T47D (cell line): ENCODE measurements at places on chromosomes 13 and 19.

DNA sequence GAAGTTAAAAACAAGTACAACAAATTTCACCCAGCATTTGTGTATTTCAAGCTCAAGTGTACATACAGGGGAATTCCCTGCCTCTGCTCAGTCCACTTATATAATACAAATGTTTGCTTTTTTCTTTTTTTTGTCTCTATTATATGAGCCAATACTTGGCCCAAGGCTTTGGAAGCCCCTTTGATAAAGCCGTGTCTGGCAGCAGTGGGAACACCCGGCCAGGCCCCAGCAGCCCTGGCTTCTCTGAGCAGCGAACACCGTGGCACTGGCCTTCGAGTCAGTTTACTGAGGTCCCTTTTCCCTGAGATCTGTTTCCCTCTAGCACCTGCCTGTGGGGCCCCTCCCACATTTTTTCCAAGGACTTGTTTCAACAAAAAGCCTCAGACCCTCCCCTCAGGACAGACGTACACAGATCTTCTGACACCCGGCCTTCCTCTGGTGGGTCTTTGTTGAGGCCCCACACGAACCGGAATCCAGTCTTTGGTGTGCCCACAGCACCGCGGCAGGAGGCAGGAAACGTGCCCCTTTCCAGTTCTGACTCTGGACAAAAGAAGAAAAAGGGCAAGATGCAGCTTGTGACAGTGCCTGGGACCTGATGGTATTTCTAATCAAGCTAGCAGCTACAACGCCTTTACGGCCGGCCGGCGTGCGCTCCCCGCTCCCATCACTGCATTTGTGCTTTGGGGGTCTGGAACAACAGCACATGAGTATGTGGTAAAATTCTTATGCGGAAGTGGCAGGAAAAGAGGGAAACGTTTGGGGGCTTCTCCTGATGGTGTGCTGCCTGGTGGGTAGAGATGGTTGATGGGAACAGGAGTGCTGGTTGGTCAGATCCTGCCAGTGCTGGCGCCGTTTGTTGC, 13.8 kb downstream of the SIPA1L3 start:
- no peak for DNase-seq

- DNase-seq: no peak
Measured at GRCh38 chr19:56900573-56901097, 60.1 kb upstream of the PEG3 start.

DNA sequence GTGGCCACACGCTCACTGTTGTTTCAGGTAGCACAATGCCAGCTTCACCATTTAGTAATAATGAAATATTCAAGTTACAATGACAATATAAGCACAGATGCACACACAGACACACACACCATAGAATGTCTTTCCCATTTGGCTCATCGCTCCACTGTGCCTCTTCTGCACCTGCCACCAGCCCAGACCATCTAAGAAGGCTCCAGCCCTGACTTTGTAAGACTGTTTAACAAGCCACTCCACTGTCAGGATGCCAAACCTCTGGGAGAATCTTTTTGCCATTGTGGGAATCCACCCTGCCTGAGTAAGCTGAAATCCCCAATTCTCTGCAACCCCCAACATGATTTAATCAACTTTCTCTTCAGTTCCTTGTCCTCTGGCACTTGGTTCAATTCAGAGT, 60.6 kb downstream of the LHFPL6 start:
- DNase-seq: no peak

DNA sequence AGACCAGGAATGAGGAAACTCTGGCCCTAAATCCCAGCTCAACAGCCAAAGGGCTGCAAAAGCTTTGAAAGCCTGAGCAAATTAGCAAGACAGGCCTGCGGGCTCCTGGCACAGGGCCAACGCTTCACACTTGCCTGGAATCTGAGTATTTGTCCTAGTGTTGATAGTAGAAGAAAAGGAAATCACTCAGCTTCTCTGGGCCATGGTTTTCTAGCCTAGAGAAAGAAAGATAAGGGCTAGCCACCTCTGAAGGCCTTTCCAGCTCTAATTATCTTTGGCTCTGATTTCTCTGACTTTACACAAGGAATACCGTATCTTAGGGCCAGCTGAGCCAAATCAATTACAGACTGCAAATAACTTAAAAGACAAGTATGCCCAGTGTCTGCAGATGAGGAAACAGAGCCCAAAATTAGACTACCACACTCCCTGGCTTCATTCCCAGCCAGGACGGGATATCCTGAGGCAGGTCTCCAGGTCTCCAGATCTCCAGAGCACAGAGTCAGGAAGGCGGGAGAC, 69.6 kb downstream of the STK24 start:
- peak; percentile 70 for DNase-seq

DNA sequence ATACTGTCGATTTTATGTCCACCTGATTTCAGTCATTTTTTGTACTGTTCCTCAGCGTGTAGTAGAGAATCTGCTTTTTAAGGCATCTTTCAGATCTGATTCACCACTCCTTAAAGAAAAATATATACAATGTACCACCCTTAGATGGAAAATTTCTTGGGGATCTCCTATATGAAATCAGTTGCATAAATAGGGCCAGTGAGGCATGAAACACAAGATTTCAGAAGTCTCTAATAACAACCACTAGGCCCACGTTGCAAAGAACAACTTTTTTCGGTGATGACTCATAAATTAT, 1.4 kb downstream of the USP12 start:
- DNase-seq: no peak

GRCh38 chr19:19871932-19872331, 6.2 kb downstream of the ZNF253 start:
- no peak for DNase-seq

- peak; percentile 94 for DNase-seq
Measured at GRCh38 chr19:2900296-2901252, at the start of gene ZNF57. Gene ZNF57, plus strand, starts transcription at chr19:2900928. Its CDS starts 118 bp downstream, at chr19:2901046.

DNA sequence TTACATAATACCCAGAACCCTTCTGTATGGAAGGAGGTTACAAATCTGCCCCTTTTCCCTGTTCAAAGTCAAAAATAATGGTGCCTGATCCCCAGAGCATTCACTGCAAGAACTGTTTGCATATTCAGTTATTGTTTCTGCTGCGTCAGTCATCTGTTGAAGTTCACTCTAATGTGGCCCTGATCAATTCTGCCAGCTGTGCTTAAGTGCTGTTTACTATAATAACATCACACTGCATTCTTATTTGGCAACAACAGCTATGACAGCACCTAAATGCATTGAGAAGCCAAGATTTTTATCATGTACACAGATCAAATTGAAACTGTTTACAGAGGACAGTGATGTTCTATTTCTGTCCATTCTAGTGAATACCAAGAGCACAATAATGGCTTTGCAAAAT, 115.9 kb downstream of the DACH1 start:
- DNase-seq: no peak

DNA sequence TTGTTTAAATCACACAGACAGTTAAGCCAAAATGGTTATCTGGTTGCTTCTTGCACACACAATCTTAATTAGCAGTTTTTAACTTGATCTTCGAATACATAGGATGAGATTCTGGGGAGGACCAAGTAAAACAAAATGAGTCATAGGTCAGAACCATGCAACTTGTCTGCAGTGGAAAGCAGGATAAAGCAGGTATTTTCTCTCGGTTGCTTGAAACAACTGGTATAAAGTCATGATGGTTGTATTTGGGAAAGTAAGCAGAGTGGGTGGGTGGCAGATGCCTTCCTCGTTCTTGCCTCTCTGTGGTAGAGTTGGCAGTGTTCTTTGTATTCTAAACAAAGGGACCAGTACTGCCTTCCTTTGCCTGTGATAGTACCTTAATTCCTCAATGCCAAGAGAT, 167.0 kb downstream of the COG6 start:
- DNase-seq: no peak

GRCh38 chr19:6761053-6761676, 6.1 kb downstream of the SH2D3A start:
- DNase-seq: no peak

GRCh38 chr19:789701-790060, 7.6 kb upstream of the PTBP1 start:
- DNase-seq: no peak

DNA sequence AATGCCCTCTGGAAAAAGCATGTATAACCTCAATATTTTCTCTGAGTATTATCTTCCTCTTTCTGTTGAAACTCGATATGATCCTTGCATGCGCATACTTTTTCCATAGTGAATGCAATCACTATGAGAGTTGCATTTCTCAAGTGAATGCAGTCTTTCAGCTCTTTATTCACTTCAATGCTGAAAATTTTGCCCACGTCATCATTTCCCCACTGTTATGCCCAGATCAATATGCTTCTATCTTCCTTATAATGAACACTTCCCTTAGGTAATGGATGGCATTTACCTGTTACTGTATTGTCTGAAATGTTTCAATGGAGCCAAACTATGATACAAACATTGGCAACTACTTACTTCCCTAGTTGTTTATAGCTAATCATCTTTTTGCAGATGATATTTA, 866.6 kb upstream of the SLITRK6 start:
- no peak for DNase-seq

DNA sequence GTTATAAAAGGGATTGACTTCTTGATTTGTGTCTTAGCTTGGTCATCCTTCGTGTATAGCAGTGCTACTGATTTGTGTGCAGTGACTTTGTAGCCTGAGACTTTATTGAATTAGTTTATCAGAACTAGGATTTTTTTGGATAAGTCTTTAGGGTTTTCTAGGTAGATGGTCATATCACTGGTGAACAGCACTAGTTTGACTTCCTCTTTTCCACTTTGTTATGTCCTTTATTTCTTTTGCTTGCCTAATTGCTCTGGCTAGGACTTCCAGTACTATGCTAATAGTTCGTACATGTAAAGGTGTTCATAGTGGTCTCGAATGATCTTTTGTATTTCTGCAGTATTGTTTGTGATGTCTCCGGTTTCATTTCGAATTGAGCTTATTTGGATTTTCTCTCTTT, 145.4 kb downstream of the DNAJC3 start:
- no peak for DNase-seq

GRCh38 chr19:1151917-1152587, 22.0 kb downstream of the SBNO2 start:
- DNase-seq: no peak

DNA sequence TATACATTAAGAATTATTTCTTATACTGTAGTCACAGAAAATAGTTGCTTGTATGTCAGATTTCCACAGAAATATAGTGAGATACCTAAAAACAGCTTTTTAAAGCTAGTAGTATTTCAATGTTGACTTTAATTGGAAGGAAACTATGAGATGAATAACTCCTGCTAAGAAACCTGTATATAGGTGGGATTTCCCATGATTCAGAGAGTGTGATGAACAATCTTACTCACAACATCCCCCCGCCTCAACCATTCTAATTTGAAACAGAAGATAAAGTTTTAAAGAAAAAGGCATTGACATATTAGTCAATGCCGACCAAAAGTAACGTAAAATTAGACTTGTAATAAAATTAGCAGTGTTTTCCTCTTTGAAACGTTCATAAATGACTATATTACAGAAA, 1.4 kb upstream of the MIR17HG start:
- no peak for DNase-seq

DNA sequence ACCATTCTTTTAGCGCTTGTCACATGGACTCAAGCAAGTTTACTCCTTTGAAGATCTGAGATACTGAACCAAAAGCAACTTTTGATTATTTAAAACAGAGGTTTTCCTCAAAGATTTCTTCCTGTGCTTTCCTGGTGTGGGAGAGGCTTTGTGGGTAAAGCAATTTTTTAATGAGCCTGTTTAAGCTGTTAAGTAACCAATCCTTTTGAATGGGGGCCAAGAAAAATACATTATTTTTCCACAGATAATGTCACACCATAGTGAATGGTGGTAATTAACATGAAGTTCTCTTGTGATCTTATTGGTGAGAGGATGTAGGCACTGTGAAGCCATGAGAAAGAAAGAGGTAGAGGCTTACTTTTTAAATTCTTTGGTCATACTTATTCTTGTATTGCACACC, 55.8 kb upstream of the OBI1 start:
- DNase-seq: no peak

GRCh38 chr19:30093966-30094755, 152.1 kb downstream of the URI1 start:
- DNase-seq: no peak

GRCh38 chr19:35317464-35318043, 11.4 kb upstream of the CD22 start:
- DNase-seq: peak; percentile 88

GRCh38 chr19:49475995-49476880, 2.2 kb downstream of the FLT3LG start:
- peak; percentile 60 for DNase-seq

- no peak for DNase-seq
Measured at GRCh38 chr19:29953352-29954247, 11.6 kb downstream of the URI1 start.

DNA sequence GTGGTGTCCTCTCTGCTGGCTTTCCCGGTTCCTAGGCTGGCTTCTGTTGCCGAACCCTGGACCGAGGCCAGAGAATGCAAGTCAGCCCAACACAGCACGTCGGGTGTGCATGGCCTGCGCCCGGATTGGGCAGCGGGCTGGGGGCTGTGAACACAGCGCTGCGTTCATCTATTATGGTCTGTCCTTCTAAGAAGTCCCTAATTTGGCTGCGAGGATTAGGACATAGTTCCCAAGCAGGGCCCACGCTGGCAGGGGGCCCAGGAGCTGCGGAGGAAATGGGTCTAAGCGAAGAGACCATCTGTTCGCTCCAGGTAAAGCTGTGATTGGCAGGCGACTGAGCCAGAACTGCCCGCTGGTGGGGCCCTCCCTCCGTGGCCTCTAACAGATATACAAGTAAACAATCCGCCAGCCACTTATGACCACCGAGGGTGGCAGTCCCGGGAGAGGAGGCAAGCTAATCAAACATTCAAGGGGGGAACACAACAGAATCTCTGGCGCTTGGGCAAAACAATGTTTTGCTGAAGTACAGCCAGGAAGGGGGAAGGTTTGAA, 6.0 kb downstream of the SYCE2 start:
- DNase-seq: peak; percentile 84

GRCh38 chr19:4533835-4534424, 1.1 kb downstream of the PLIN5 start:
- DNase-seq: no peak

DNA sequence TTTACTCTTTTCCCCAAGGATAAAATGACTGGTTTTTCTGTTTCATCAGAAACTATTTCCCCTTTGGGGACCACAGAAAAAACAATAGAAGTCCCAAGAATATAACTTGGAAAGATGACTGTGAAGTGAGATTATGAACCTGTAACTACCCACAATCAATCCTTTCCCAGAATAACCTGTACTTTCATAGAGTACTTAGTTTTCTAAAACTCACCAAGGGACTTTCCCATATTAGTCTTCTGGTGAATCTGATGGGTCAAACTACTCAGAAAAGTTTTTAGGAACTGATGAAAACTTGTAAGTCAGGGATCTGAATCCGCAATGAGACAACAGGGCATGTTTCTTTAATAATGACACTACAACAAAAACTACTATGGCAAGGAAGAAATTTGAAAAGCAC, 62.6 kb downstream of the STK24 start:
- no peak for DNase-seq

DNA sequence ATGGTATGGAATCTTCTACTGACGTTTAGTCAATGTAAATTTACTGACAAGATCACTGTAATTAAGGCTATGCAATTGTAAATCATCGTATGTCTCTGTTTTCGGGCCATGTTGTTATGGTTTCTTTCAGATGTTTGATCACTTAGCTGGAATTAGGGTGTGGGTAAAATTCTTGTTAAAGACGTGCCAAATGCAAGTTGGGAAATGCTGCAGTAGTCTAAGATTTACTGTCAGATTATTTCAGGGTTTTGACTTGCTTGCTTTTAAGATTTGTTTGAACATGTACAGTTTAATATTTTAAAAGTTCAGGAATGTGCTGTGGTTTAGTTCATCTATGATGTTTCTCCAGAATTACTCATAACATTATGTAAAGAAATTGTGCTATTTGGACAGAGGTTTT, 10.8 kb downstream of the NDFIP2 start:
- DNase-seq: no peak
